Stimulated activated naive CD4-positive, alpha-beta T cell treated with Interleukin-2 at 50 U/mL for 16 hours (primary cell): ENCODE measurements at places on chromosomes 12 and 14.

DNA sequence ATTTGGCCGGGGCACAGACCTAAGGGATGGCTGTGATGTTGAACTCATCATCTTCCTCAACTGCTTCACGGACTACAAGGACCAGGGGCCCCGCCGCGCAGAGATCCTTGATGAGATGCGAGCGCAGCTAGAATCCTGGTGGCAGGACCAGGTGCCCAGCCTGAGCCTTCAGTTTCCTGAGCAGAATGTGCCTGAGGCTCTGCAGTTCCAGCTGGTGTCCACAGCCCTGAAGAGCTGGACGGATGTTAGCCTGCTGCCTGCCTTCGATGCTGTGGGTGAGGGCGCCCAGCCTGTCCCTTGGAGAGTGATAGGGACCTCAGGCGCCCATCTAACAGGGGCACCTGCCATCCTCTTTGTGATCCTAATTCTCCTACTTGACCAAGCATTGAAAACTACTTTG lies 12.4 kb downstream of the OAS3 start:
- no peak for DNase-seq

DNA sequence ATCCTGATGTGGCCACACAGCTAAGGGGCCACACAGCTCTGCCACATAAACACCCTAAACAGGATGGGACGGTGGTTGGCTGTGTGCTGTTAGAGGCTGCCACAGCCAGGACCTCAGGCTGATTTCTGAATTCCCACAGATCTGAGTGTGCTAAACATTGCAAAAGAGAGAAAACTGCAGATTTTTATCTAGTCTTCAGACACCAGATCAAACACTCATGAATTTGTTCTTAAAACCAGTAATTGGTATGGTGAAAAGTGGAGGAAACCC lies 190.7 kb downstream of the MON2 start:
- no peak for DNase-seq

GRCh38 chr12:102883204-102883799 lies 33.7 kb downstream of the PAH start:
- no peak for DNase-seq

DNA sequence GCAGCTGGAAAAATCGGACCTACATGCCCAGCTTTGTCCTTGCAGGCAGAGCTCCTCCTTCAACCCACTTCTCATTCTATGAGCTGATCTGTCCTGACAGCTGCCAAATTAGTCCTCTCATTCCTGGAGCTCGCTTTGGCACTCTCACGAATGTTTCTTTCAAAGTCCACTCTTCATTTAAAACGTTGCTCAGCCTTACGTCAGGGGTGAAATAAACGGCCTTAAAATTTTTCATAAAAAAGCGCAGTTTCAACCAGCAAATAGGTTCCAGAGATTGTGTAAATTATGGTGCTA lies 120.9 kb upstream of the HIF1A start:
- no peak for DNase-seq

DNA sequence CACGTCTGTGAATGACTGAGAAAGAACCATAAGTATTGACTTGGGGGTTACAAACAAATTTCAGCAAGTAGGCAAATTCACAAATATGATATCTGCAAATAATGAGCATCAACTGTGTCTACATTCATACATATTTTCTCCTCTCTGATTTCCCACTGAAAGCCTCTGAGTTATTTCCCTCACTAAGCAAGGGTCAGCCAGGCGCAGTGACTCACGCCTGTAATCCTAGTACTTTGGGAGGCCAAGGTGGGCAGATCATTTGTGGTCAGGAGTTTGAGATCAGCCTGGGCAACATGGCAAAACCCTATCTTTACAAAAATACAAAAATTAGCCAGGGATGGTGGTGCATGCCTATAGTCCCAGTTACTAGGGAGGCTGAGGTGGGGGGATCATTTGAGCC lies 80.8 kb downstream of the SLC25A21 start:
- no peak for DNase-seq

GRCh38 chr14:54681811-54682261 lies 114.9 kb downstream of the SAMD4A start:
- no peak for DNase-seq

GRCh38 chr12:1504304-1504894 lies 90.0 kb downstream of the FBXL14 start:
- no peak for DNase-seq

- DNase-seq = peak; percentile 62
Observed at GRCh38 chr14:20530771-20531571, 25.6 kb downstream of the RNASE10 start.
